Lower lobe of right lung (tissue), 2 donors: ENCODE measurements at places on chromosomes 3 and 15. TPM values are rescaled to one million over a fixed set of nuclear protein-coding genes. Genes with fewer than 3 reads are reported as not detected.

- H3K4me3 ChIP-seq = no peak overlapping the region
- no peak overlapping the region for H3K27ac ChIP-seq
- no peak for DNase-seq
- H3K4me1 ChIP-seq = peaks cover 21% of the 10 kb centered on the region
- no peaks in the 10 kb centered on the region for H3K27me3 ChIP-seq
- H3K36me3 ChIP-seq = no peaks in the 10 kb centered on the region
Observed at GRCh38 chr3:156751461-156752025, 74.6 kb upstream of the LEKR1 start.

GRCh38 chr3:50612970-50613846 lies 1.6 kb upstream of the CISH start:
- H3K27me3 ChIP-seq = no peaks in the 10 kb centered on the region
- H3K36me3 ChIP-seq = peaks cover 1% of the 10 kb centered on the region
- H3K4me3 ChIP-seq = peak overlapping the region; percentile 83
- no peak for DNase-seq
- H3K27ac ChIP-seq = peak overlapping the region; percentile 91

DNA sequence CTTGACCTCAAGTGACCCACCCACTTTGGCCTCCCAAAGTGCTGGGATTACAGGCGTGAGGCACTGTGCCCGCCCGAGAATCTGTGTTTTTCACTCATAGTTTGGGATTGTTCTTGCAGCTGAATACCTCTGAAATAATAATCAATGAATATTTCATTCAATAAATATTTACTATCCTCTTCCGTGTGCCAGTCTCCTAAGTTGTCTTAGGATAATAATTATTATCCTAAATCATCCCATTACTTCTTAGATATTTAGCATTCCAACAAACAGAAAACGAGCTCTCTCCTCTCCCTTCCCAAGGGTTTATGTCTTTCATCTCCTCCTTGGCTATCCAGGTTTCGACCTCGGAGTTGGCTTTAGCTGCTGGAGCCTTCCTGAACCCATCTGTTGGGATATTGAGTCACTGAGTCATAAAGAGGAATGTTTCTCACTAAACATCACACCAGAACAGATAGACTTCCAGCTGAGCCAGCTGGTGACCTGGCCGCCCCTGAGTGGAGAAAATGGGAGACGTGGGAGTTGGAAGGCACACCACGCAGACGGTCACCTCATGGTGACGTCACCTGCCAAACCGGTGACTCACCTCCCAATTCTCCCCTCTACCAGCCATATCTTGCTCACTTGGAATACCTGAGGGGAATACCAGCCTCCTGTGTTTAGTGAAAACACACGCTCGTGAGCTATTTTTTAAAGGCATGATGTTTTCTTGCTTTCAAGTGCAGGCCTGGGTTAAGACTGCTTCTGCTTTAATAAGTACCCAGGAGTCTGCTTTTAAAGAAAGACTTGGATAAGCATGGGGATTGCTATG lies 43.9 kb downstream of the BHLHE40 start:
- H3K4me3 ChIP-seq = no peak overlapping the region
- no peaks in the 10 kb centered on the region for H3K27me3 ChIP-seq
- no peak overlapping the region for H3K27ac ChIP-seq
- DNase-seq = no peak

Gene TMEM40
- total RNA-seq = 1.0 TPM

Gene ZBED2
- 8.2 TPM for total RNA-seq

Gene RTP4
- total RNA-seq = 10.9 TPM

DNA sequence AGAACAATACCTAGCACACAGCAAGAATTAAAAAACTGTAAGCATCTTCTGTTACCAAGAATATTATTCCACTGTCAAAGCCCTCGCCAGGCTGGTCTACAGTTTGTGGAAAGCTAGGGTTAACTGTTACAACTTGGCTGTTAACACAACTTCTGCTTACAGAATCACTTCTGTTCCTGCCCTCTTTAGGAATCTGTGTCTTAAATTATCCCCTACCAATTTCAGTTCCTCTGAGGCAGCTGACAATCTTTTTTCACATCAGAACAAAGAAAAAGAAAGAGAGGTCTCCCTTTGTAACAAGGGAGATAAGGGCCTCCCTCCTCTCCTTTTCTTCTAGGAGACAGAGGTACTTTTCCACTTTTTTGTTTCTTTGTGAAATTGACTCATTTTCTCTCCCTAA lies 188.9 kb downstream of the FMN1 start:
- H3K4me3 ChIP-seq = no peak overlapping the region
- H3K4me1 ChIP-seq = peaks cover 8% of the 10 kb centered on the region
- no peaks in the 10 kb centered on the region for H3K27me3 ChIP-seq
- no peaks in the 10 kb centered on the region for H3K36me3 ChIP-seq
- no peak overlapping the region for H3K27ac ChIP-seq

Gene CORO2B
- 6.8 TPM for total RNA-seq

DNA sequence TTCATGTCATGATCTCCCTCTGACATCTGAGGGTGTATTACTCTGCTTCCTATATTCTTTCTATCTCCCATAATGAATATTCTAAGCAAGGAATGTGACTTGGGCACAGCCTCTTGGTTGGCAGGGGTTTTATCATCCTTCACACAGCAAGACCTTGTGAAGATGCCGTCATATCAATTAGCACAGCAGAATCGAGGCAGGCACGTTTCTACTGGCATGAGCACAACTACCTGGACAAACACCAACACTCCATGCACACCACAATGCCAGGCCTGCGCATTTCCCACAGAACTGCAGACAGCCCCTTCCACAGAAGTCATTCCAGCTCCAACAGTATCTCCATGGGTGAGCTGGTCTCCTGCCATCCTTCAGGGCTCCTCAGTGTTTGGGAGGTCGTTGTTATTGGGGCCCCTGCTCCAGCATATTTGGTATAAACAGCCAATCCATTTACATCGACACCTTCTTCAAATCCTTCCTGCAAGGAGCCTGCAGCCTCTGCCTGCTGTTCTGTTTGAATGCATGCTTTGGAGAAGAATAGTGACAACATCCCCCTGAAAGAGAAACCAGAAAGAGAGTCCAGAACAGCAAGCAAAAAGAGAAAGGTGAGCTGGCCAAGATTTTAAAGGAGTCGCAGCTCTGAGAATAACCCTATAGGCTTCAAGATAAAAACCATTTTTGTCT lies 275.5 kb downstream of the SHOX2 start:
- H3K27me3 ChIP-seq = no peaks in the 10 kb centered on the region
- no peak overlapping the region for H3K27ac ChIP-seq

GRCh38 chr15:94135486-94136147 lies 95.7 kb upstream of the MCTP2 start:
- H3K36me3 ChIP-seq = no peaks in the 10 kb centered on the region
- no peaks in the 10 kb centered on the region for H3K27me3 ChIP-seq
- DNase-seq = no peak

Gene DGKG
- total RNA-seq = 5.7 TPM

Gene ACAN
- 0.12 TPM for total RNA-seq

- H3K27me3 ChIP-seq = no peaks in the 10 kb centered on the region
- no peaks in the 10 kb centered on the region for H3K4me1 ChIP-seq
- no peak overlapping the region for H3K27ac ChIP-seq
- no peak for DNase-seq
- H3K4me3 ChIP-seq = no peak overlapping the region
- peaks cover 19% of the 10 kb centered on the region for H3K36me3 ChIP-seq
Observed at GRCh38 chr3:11697701-11698100, 54.0 kb upstream of the VGLL4 start.

DNA sequence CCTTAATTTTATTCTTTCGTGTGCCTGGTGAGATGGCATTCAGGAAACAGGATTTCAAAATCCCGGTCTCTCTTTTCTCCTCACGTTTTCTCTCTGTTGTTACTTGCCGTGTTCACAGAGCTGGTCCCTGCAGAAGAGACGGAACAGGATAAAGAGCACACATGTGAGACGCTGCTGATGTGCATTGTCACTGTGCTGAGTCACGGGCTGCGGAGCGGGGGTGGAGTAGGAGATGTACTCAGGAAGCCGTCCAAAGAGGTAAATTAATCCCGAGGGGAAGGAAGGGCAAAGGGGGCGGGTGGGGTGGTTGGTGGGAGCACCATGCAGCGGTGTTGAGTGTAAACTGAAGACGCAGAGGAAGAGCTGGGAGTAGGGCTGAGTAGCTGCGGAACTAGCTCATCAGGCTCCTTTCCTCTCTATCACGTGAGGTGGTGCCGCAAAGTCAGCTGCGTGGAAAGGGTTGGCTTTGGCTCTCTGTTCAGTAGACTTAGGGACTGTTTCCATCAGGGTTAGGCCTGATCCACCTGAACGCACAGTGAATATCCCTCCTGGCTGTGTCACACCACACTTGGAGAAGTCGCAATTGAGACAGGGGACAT lies 164.8 kb upstream of the BHLHE40 start:
- peaks cover 17% of the 10 kb centered on the region for H3K4me1 ChIP-seq
- H3K27ac ChIP-seq = peak overlapping the region; percentile 36
- DNase-seq = peak; percentile 60

- H3K27me3 ChIP-seq = no peaks in the 10 kb centered on the region
- no peak overlapping the region for H3K27ac ChIP-seq
- H3K4me3 ChIP-seq = no peak overlapping the region
- H3K4me1 ChIP-seq = no peaks in the 10 kb centered on the region
- no peak for DNase-seq
Observed at GRCh38 chr3:134594331-134594741, 56.5 kb downstream of the KY start.

- H3K36me3 ChIP-seq = no peaks in the 10 kb centered on the region
- H3K27me3 ChIP-seq = no peaks in the 10 kb centered on the region
- peaks cover 20% of the 10 kb centered on the region for H3K4me1 ChIP-seq
Observed at GRCh38 chr3:112087746-112088145, 1.6 kb downstream of the C3orf52 start.

GRCh38 chr3:73259856-73260255 lies 198.4 kb downstream of the EBLN2 start:
- H3K4me1 ChIP-seq = no peaks in the 10 kb centered on the region
- H3K36me3 ChIP-seq = no peaks in the 10 kb centered on the region
- no peak for DNase-seq
- no peaks in the 10 kb centered on the region for H3K27me3 ChIP-seq
- H3K27ac ChIP-seq = no peak overlapping the region

Gene ITGB5
- 93.1 TPM for total RNA-seq

GRCh38 chr3:39757307-39757706 lies 52.1 kb upstream of the MYRIP start:
- H3K27ac ChIP-seq = no peak overlapping the region
- no peaks in the 10 kb centered on the region for H3K36me3 ChIP-seq
- no peak for DNase-seq
- H3K4me1 ChIP-seq = no peaks in the 10 kb centered on the region

- no peaks in the 10 kb centered on the region for H3K27me3 ChIP-seq
- H3K27ac ChIP-seq = no peak overlapping the region
- no peaks in the 10 kb centered on the region for H3K36me3 ChIP-seq
- peaks cover 25% of the 10 kb centered on the region for H3K4me1 ChIP-seq
- no peak for DNase-seq
Observed at GRCh38 chr3:171788546-171789351, 21.5 kb downstream of the PLD1 start.

DNA sequence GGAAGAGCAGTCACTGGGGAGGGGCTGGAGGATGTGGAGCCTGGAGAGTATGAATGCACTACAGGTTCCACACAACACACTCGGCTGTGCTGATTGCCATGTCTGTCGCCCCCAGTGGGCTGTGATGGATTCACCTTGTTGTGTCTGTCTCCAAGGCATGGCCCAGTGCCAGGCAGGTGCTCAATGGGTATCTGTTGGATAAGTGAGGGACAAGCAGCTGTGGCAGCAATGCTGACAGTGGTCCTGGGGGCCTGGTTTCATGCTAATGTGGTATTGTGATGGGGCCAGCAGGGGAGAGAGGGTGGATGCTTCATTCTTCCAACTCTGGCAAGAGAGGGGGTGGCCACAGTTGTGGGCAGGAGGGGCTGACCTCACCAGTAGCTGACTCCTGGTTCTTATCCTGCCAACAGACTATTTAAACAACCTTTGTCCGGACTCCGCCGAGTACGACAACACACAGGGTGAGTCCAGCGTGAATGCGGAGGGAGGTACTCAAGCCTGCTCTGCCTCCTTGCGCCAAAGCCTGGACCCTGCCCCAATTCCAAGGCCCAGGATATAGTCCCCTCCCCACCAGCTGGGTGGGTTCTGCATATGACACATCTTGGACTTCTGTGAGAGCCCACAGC lies 47.3 kb upstream of the NR2C2 start:
- H3K27ac ChIP-seq = no peak overlapping the region
- no peak overlapping the region for H3K4me3 ChIP-seq
- no peak for DNase-seq
- H3K36me3 ChIP-seq = peaks cover 43% of the 10 kb centered on the region

Gene HYAL1
- total RNA-seq = 58.2 TPM

DNA sequence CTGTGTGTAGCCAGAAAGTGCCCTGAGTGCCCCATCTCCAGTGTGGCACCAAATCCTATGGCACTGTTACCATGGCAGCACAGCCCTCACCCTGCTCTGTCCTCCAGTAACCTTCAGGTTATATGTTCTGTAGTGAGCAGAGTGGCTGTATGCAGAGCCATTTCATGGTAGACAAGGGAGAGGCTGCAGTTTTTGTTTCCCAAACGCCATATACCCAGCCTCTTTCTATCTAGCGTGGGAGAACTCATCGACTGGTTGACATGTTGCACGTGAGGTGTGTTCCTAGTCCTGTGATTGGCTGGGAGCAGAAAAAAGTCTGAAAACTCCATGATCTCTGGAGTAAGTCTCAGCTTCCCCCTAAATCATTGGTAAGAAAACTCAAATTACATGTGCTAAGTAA lies 2.0 kb downstream of the SIDT1 start:
- peaks cover 14% of the 10 kb centered on the region for H3K27me3 ChIP-seq
- H3K36me3 ChIP-seq = no peaks in the 10 kb centered on the region
- H3K4me3 ChIP-seq = peak overlapping the region; percentile 70

DNA sequence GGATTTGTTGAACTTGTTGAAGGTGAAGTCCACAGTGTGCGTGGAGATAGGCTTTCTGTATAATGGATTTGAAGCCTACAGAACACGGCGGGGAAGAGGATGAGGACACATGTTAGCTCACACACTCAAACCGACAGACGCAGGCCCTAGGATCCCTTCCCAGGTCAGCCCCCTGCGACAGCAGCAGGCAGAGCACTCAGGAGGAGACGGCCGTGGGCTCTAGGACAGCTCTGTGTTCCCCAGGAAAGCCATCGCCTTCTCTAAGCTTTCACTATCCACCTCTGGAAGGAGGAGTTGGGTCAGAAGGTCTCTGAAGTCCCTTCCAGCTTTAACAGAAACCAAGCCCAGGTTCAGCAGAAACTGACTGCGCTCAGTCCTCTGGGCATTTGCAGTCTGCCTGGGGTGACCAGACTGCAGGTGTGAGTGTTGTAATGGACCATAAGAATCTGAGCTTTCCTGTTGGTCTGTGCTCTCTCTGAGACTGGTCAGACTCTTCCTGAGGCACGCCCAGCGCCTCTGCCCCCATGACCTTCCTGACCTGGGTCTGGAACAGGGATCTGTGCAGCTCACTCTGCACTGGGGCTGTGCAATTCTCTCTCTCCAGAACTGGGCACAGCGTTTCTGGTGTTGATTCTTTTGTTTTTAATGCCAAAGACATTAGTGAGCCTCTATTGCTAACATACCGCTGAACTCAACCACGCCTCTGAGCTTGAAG lies 33.5 kb downstream of the UMPS start:
- H3K27me3 ChIP-seq = no peaks in the 10 kb centered on the region
- no peak overlapping the region for H3K4me3 ChIP-seq
- H3K27ac ChIP-seq = no peak overlapping the region
- DNase-seq = no peak
- peaks cover 57% of the 10 kb centered on the region for H3K36me3 ChIP-seq
